ENCODE measurements at places on chromosomes 2 and 18.

DNA sequence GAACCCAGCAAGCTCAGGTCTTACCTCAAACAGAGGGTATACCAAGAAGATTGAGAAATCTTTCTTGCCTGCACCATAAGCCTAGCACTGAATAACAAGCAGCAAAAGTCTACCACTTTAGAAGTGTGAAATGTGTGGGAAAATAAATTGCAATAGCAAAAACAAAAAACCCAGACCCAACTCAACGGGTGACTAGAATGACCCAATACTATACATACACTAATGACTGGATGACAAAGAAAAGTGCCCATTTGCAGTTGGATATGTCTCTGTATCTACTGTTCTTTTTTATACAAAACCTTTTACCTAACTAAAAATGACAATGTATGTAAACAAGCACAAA, 950.6 kb downstream of the TRIB2 start:
- DNase-seq = no peak

GRCh38 chr2:161369311-161369710, 46.8 kb upstream of the TBR1 start:
- no peak for DNase-seq

DNA sequence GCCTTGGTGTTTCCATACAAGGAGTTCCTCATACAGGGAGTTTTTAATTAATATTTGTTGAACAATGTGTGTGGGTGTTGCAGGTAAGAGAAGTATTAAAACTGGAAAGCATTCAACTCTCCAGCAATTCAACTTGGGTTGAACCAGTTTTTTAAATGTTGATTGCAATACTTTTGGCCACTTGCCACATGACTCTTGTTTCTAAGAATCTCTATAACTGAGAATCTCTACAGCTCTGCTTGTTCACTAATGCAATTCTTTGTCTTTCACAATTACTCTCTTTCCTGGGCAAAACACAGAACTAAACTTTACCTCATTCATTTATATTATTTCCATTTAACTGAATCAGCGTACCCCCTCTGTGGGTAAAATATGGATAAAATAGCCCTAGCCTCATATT, 429.4 kb downstream of the ARHGAP15 start:
- DNase-seq = no peak

- no peak for DNase-seq
Measured at GRCh38 chr2:74264281-74264680, 65.9 kb downstream of the MTHFD2 start.

DNA sequence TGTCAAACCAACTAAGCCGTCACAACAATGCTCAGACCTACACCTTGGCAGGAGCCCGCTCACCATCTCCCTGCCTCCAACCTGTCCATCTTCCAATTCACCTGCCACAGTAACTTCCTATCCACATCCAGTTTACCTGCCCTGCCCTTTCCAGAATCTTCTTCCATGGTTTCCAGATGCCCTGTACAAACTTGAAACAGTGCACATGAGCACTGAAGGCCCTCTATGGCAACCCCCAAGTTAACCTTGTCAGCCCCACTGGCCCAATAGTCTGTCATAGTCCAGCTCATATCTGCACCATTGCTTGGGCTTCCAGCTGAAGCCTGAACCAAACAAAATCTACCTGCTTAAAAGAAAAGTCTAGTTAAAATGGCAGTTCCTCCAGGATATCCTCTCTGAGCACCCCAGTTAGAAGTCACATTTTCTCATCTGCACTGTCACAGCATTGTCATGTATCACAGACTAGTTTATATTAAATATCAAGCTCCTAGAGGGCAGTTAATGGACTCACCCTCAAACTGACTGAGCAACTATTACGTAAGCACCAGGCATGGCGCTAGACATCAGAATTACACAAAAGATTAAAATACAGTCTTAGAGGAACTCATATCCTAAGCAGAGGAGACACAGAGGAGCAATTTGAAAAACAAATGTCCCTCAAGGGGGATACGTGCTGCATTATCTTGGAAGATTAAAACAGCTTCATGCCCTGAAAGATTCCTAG, 11.6 kb downstream of the NFE2L2 start:
- DNase-seq = no peak

DNA sequence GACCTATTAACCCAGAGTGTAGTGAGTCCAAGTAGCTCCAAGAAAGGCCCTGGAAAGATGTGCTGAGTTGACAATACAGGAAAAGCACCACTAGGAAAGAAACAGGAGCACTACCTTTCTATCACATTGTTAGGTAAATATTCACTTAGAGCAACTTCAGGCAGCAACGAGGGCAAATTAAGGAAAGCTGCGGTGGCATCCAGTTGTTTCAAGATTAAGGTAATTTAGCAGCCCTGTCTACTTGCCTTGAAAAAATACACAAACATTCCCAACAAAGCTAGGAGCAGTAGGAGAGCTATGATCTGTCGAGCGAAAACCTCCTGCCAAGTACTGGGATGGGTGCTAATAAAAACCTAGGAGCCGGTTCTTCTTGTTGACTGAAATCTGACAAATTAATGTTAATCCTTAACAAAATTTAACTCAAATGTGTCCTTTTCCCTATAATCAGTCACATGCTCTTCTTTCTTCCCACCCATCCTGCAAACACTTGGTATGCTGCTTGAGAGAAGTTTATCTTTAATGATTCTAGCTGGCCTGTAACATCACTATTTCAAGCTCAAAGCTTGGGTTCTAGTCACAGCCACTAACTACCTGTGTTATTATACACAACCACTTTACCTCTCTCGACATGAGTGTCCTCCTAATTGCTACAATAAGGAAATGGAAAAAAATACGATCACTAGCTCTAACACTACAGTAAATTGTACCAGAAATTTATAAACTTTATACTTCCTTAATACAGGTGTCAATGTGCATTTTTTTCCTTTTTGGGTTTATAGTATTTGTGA, 2.0 kb downstream of the ACAA2 start:
- DNase-seq = no peak

DNA sequence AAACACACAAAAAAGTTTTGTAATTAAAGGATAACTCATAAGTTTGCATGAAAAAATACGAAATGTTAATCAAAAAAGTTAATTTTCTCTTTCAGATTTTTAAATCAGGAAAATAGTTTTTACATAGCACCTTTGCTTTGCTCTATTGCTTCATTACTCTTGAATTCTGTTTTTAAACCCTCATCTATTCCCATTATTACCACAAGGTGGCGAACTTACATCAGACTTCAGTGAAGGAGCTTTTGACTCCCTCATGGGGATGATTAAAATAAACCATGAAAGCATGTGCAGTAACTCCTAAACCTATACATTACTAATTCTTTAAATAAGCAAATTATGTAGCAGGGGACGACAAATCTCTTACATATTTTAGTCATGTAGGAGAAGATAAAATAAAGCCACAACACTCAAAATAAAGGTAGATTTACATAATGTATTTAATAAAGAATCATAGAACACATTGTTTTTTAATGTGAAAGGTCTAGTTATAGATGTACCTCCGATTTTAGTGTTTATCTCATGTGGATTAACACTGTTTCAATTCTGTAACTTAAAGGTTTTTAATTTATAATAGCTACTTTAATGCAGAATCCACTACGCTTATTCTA, 105.2 kb downstream of the NETO1 start:
- DNase-seq = peak; percentile 5

DNA sequence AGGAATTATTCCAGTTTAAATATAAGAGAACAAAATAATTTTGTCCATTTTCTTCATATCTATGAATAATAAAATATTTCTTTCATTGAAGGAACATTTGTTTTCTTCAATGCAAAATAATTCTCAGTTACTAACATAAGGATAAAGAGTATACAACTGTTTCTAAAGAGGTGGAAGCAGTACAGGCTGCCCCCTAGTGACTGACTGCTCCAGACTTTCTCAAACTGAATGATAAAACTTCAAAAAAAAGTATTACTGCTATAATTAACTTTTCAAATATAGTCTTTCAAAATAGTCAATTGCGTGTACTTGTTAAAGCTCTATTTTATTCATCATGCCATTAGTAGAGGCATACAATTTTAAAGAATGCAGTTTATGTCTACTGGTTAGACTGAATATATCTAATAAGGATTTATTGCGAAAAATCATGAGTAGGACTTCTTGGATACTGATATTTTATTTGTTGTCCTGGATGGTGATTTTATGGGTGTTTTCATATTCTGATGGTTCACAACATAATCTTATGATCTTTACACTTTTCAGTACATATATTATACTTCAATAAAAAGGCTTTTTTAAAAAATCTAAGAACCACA, 100.1 kb downstream of the WDPCP start:
- no peak for DNase-seq

GRCh38 chr18:78092901-78093300, 843.3 kb downstream of the GALR1 start:
- no peak for DNase-seq

All from CD4-positive, alpha-beta T cell treated with Interleukin-12 subunit alpha and Interleukin-12 subunit beta, for 1 hour (primary cell).